ENCODE measurements at places on chromosomes 2 and 18.

DNA sequence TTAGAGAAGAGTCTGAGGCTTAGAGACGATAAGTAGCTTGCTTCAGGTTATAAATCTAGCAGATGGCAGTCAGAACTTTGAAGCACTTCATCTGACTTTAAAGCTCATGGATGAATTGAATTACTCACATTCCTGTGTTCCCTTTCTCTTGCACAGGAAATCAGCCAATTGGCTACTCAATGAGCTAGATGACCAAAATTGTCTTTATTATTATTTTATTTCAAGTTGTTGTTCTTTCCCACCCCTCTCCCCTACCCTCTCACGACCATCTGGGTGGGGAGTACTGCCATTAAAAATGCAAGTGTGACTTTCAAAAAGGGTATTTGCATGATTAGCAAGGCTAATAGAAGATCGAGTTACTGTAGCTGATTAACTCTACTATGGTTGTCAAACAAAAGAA is 491.1 kb downstream of the NR4A2 start:
- no peak for DNase-seq

DNA sequence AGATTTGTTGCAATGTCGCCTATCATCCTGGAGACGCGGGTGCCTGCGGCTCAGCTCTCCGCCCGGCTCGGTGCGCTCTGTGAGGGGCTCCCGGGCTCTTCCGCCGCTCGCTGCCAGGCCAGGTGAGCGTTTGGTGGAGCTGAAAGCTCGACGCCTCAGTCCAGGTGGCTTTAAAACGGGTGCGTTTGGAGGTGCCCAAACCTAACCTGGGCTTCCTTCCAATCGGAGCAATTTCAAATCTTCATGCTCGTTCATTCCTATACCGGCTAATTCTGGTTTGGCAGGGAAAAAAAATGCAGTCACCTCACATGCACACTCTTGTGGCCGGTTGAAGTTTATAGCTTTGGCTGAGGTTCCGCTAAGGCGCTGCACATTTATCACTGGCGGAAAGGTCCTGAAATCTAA is at the start of gene SLC16A14:
Gene SLC16A14, minus strand, starts transcription at position 274 of the 405 bp plus-strand sequence. CDS start 9,572 bp downstream, outside the sequence.
- DNase-seq = no peak

DNA sequence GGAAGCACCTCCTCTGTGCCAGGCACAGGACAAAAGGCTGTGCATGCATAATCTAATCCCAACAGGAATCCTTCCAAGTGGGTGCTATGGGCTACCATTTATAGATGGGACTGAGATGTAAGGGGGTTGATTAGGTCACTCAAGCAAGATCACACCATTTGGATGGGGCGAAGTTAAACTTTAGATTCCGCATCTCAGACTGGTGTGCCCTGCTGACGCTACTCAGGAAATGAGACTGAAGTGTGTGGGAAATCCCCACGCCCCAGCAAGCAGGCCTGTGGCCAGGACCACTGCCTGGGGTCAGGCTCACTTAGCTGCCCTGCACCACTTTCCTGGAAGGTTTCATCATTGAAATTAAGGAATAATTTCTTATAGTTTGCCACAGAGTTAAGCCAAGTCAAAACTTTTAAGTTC is 70.5 kb upstream of the PPP1CB start:
- no peak for DNase-seq

- no peak for DNase-seq
Measured at GRCh38 chr2:20382965-20383810, 32.5 kb upstream of the PUM2 start.

- DNase-seq = peak; percentile 58
Measured at GRCh38 chr2:128765811-128766210, 447.1 kb upstream of the HS6ST1 start.

GRCh38 chr2:240965296-240965904 is 33.0 kb upstream of the SNED1 start:
- DNase-seq = no peak
